ENCODE measurements at places on chromosomes 11 and 22.
A peak's percentile ranks its signal among the peaks of the same experiment; 100 is the strongest.

DNA sequence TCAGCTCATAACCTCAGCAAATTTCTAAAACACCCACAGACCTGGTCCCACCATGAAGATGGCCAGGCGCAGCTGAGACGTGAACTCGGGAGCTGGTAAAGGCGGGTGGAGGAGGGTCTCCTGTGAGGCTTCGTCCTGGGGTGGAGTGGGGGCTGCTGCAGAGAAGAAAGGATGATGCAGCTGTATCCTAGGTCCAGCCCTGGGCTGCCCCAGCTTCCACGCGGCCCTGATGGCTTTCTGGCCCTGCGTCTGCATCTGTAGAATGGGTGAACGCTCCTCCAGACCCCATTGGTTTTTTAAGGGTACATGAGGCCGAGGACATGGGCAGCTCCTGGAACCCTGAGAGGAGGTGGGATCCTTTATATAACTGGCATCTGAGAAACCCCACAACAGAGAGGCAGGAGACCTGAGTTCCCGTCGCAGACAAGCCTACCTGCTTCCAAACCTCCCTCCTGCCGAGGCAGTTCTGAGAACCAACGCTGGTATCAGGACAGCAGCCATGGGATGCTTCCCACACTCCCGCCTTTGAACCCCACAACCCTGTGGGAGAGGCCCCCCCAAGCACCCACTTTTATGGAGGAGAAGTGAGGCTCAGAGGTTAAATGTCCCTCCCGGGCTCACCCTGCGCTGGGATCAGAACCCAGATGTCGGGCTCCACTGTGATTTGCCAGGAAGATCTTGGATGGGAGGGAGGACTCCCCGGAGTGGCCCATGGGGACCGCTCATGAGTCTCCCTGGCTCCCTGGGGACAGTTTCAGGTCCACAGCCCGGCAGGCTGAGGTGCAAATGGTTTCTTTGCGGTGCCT lies 55.2 kb upstream of the FGF3 start:
- DNase-seq = no peak

GRCh38 chr22:40348025-40348658 lies 1.8 kb downstream of the ADSL start:
- DNase-seq = peak; percentile 69

DNA sequence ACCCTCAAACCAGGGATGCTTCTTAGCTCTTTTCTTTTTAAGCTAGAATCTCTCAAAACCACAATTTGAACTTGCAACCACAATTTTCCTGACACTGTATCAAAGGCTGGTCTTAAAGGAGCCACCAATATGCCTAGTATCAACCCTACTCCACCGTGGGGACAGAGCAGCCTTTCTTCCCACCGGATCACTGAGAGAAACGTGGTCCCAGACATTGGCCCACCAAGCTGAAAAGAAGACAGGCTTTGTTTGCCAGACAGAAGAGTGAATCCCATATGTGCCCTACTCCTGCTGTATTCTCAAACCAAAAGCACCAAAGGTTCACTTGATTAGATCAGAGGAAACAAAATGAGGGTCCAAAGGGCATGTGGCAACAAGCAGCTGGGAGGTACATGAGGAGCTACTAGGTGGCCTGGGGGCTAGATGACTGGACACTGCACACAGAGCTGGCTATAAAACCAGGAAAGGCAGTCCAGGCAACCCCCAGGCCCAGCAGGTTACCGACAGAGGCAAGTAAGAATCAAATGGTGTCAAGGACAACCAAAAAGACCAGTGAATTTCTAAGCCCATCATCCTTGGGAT lies 3.6 kb upstream of the VWCE start:
- DNase-seq = peak; percentile 15

GRCh38 chr22:41324821-41325528 lies 23.6 kb downstream of the ZC3H7B start:
- DNase-seq = no peak

DNA sequence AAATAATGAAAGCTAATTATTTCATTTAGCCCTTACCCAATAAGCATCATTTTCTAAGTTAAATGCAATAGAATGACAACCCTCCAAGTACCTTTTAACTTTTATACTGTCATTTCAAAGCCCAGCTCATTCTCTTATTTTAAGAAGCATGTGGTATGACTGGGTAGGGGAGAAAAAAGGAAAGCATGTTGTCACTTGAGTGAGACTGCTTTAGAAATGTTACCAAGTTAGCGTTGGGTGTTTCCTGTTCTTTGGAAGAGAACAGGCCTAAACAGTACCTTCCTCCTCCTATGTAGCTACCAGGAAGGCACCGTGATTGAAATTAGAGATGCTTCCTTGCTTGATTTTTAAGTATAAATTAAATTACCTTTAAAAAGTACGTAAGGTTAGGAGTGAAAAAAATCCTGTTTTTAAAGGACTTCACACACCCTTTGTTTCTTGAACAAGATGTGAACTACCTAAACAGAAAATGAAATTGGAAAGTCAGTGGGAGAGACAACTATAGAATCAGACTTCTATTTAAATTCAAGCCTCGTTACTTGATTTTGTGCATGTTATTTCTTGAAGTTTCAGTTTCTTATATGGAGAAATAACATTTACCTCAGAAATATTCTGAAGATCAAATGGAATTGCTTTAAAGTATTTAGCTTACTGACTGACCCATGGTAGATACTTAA lies 741 bp upstream of the CNTF start:
- DNase-seq = no peak

DNA sequence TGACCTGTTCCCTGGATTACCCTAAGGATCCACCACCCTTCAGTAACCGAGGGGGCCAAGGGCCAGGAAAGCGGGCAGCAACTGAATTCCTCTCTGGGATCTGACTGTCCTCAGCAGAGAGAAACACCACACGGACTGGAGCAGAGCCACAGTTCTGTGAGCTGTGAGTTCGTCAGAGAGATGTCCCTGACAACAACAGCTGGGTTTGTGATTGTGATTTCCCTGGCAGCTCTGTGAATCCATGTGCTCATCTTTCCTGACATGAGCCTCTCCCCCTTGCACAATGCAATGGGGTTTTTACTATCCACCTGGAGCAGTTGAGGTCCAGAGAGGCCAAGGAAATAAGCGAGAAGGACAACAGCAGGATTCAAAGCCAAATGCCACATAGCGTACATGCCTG lies 69.4 kb upstream of the AMPD3 start:
- no peak for DNase-seq

DNA sequence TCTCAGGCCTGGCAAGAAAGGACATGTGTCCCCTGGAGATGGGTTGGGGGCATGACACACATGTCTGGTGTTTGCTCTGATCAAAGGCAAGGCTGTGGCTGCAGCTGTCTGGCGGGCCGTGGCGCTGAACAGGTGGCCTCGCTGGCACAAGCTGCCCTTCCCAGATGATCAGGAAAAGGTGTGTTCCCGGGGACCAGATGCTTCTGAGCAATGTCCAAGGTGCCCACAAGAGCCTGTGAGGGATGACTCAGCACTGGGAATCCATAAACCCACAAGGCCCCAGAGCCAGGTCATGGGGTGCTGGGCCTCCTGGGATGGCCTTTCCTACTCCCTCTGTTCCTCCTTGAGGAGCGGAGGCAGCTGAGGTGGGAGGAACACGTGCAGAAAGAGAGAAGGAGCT lies 9.7 kb upstream of the LRP5 start:
- peak; percentile 47 for DNase-seq

DNA sequence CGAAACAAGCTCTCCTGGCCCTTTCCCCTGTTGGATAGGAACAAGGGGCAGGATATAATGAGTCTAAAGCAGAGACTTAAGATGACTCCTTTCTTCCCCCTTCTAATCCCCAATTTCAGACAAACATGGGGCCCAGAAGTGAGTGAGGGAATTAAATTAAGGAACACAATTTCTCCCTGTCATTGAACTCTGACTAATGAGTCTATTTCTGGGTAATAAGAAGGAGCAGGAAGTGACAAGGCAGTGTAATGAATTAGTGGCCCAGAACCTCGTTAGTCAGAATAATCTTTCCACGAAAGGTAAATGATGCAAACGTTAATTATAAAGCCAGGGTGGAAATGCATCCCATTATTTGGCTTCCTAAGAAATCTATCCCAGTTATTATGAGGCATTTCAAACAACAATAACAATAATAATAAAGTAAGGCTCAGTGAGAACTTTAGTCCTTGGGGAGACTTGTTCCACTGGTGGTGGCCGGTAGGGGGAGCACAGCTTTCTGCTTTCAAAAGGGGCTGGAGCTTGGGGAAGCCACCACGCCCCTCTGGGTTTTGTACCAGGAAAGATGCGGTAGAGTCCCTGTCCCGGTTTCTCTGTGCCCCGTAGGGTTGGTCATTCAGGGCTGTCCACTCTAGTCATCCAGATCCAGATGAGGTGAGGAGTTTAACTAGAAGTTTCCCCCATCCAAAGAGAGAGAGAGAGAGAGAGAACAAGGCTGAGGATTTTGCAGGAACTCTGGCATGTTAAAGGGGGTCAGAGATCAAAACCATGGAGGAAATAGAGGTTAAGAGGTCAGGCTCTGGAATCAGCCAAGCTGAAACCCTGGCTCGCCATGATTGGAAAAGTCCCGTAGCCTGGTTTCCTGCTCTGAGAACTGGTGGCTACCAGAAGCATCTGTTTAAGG lies 298.3 kb downstream of the NTM start:
- peak; percentile 55 for DNase-seq

DNA sequence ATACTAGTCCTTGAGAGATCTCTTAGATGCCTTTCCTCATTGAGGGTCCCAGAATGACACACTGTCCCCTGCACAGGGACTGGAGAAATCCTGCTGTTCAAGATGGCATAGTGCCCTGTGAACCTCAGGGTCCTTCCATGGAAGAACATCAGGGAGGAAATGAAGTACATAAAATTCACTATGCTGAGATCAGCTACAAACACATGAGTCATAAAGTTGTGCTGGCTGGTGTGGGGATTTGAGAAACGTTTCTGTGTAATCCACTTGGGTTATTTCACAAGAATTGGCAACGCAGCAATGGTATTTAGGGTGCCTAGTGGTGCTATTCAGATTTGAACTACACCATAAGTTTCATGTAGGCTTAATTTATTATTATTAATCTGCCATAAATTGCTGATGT lies 174.4 kb downstream of the MAML2 start:
- peak; percentile 97 for DNase-seq

DNA sequence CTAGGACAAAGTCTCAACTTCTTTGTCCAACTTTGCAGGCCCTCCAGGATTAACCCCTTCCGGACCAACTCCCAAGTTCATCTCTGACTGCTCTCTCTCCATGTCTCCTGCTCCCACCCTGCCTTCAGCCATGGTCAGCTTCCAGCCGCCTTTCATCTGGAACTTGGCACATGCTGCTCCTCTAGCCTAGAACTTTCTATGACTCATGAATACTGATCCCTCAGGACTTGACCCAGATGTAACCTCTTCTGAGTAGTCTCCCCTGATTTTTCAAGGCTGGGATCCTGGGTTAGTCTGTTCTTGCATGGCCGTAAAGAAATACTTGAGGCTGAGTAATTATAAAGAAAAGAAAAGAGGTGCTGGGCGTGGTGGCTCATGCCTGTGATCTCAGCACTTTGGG lies 5.2 kb upstream of the SLC15A3 start:
- peak; percentile 63 for DNase-seq

DNA sequence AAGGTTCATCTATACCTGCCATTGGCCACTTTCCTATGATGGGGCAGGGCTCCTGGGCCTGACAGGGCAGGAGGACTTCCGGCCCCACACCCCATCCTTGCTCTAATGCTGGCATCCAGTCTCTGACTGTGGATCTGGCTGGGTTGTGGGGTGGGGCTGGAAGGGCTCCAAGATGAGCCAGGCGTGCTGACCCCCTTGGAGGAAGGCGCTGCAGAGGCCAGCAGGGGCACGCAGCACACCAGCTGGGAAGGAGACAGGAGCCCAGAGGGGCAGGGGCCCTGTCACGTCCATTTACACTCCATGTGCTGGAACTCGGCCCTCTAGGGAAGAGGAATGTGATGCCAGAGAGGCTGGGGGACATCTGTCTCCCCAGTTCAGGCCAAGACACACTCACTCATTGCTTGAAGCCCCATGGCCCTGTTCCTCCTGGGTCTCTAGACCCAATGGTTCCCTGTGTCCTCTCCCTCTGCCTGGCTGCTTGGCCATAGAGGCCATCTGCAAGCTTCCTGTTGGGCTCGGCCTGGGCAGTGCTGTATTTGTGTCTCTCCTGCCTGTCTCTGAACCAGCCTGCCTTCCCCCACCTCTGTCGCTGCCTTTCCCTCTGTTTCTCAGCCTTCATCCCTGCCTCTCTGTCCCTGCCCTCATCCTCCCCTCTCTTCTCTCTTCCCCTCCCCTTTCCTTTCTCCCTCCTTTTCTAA lies 67.5 kb upstream of the NECTIN1 start:
- no peak for DNase-seq

DNA sequence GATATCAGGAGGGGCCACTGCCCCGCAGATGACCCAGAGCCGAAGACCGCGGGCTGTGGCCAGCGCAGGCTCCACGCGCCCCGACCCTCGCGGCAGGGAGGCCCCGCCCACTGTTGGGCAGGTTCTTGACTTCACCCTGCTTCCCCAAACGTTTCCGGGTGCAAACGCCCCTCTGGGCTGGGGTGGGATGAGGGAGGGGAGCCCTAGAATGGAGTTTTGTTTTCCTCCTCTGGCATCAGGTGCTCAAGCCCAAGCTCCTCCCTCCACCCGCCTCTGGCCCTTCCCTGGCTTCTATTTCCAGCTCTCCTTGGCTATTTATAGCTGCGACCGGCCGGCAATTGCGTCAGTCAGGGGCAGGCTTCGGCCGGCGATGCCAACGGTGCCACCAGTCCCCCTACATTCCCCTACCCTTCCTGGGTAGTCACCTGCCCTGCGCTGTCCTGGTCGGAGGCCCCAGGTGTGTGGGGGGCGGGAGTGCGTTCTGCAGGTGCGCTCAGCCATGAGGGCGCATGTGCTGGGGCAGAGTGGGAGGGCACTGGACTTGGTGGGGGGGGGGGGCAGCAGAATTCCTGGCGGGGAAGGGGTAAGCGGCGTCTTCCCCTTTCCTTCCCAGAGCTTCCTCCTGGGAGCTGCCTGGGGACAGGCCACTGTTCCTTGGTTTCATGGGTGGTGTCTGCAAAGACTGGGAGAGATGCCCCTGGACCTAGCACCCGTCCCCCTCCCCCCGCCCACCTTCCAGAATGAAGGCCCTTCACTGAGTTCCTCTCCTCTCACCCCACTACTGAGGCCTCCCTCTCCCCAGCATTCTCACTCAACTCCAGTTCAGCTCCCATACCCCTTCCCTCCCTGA lies 23.6 kb downstream of the DUSP8 start:
- peak; percentile 47 for DNase-seq

DNA sequence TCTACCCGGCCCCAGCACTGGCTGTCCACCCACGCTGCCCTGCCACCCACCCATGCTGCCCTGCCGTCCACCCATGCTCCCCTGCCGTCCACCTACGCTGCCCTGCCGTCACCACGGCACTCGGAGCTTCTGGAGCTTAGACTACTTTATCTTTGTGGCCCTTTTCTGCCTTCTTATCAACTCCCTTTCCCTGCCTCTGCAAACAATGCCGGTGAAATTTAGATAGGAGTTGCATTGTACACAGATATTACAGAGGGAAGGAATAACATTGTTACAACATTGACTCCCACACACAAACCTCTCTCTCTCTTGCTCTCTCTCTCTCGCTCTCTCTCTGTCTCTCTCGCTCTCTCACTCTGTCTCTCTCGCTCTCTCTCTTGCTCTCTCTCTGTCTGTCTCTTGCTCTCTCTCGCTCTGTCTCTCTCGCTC lies 33.7 kb upstream of the BRSK2 start:
- no peak for DNase-seq

GRCh38 chr11:63711838-63712237 lies 30.5 kb downstream of the RTN3 start:
- DNase-seq = no peak
